ENCODE measurements at places on chromosomes 7 and 10.

DNA sequence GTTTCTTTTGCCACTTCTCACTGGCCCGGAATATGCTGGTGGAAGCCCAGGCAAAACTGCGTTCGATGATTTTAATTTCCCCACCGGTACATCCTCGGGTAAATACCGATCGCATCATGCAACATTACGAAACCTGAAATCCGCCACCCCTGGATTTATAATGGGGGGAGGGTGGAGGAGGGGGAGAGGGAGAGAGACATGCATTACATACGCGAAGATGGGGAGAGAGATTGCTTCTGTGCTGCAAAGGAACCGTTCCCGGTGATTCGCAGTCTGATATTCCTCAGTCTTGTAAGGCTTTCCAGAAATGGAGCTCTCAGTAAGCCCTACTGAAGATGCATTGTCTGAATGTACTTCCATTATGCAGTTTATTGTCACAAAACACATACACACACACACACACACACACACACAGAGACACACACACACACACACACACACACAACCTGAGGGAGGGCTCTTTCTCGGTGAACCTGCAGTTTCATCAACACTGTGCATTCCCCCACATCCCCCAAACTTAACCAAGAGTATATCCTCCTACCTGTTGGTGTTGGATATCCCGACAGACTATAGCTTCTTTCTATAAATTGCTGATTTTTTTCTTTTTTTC is 741 bp downstream of the GPR85 start:
- no peak for DNase-seq

DNA sequence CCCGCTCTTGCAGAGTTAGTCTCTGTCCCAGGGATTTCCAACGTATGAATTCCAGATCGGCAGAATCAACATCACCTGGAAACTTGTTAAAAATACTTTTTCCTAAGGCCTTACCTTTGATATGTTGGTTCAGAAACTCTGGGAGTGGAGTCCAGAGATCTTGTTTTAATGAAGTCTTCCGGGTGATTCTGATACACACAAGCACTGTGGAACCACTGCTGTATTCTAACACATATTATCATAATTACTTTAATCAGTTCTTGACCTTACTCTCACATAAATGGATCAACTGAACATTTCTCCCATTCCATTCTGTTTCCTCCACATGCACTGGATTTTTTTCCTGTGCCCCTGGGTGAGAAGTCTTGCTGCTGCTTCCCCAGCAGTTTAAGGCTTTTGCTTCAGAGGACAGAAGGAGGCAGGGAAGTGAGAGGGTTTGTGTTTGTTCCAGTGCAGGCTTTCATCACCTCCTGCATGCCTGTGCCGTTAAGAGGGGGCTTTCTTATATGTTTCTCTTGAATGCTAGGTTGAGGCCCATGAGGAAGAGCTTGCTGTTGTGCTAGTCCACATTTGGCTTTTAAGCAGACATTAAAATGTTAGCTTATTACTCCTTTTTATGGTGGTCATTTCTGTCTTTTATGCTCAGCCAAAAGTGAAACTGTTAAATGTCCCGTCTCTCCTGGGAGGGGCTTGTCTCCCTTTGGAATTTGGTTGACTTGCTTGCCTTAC is 32.4 kb downstream of the CCSER2 start:
- DNase-seq = no peak

GRCh38 chr7:19754521-19755116 is 18.8 kb downstream of the TMEM196 start:
- DNase-seq = no peak

DNA sequence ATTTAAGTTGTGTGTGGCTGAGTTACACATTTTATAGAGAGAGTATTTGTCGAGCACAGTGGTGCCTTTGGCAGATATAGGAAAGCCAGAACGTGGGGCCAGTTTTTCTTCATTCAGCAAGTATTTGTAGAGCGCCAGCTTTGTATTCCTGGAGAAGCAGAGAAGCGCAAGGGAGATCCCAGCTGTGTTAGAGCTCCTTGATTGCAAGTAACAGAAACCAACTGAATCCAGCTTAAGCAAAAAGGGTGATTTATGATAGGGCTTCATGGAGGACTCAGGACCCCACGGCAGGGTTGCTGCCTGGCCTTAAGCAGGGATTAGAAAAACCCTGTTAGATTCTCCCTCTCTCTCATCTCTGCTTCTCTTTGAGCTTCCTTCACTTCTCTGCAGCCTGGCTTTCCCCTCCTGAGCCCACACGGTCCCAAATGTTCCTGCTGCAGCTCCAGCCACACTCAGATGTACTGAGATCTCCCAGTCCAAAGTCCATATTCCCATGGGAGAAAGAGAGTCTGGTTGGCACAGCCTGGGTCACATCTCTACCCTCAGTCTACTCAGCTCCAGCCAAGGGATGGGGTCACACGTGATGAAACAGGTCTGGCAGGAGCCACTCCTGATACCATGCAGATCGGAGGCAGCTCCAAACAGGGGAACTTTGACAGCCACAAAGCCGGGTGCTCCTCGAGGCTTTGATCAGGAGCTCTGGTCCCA is 16.7 kb downstream of the UBTD1 start:
- no peak for DNase-seq

GRCh38 chr10:15169555-15170401 is 1.3 kb upstream of the NMT2 start:
- DNase-seq = peak; percentile 44

- DNase-seq = no peak
These were observed 43.1 kb upstream of the KDM7A start for GRCh38 chr7:140219672-140220524.

DNA sequence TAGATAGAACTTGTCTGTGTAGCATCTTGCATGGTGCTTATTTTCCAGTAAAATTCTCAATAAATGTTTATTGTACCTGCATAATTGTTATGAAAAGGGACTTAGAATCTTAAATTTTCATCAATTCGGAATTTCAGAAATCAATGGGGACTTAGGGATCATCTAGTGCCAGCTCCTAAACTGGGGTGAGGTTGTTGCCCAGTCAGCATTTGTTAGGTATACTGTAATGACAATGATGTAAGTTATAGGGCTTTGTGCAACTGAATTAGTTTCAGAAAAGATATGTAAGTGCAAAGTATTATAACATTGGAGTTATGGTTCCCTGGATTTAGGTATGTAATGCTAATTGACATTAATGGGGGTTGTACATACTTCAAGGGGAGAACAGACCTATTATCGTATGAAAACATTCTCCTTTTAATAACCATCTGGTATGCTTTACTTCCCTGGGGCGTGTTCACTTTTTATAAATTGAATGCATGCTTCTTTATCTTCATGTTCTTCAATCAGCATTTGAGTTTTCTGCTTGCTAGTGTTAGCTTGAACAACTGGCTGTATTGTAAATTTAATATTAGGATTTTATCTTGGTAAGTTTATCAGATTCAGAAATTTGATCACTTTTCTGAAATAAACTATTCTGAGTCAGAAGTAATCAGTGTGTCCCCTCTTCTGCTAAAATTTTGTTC is 270.3 kb downstream of the BBS9 start:
- no peak for DNase-seq

DNA sequence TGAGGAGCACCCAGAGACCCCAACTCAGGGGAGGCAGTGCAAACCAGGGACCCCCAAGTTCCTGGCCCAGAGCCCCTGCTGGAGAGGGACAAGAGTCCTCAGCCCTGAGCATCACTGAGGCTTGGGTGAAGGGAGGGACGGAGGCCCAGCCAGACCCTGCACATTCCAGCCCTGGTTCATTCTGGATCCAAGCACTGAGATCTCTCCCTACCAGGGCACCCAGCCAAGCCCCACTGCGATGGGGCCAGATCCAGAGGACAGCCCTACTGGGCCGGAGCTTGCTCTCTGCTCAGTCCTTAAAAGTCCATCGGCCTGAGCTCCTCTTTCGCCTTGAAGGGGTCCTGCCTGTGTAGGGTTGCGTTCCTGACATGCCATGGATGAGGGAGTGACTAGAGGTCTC is 40.5 kb upstream of the RABGEF1 start:
- no peak for DNase-seq

GRCh38 chr10:121791761-121792160 is 136.1 kb downstream of the ATE1 start:
- no peak for DNase-seq

DNA sequence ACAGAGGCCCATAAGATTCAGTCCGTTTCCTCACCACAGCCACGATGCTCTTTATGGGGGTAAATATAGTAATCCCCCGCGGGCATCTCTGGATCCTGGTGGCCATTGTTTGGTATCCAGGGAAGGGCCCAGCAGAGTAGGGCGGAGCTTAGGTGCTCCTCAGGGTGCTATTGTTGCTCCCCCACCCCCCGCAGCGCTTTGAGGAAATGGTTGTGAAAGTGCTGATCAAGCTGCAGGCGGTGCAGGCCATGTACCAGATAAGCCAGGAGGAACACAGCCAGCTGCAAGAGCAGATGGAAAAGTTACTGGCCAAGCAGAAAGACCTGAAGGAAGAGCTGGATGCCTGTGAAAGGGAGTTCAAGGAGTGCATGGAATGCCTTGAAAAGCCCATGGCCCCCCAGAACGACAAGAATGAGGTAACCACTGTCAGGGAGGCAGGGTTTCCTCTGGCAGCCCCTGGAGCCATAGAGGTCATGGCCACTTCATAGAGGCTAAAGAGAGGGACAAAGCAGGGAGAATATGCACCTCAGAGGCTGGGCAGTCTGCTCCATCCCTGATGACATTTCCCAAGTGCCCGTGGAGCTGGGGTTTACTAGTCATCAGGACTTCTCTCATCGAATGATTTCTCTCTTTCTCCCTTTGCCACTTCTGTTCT is 17.6 kb upstream of the FLNC start:
- DNase-seq = no peak

- DNase-seq = no peak
These were observed 332.3 kb upstream of the PRKCQ start for GRCh38 chr10:6912424-6912823.

- DNase-seq = no peak
These were observed 34.8 kb upstream of the SFMBT2 start for GRCh38 chr10:7445474-7446185.

- no peak for DNase-seq
These were observed 82.8 kb downstream of the MKI67 start for GRCh38 chr10:128043259-128044045.

GRCh38 chr10:63698787-63699150 is 177.6 kb downstream of the REEP3 start:
- no peak for DNase-seq

DNA sequence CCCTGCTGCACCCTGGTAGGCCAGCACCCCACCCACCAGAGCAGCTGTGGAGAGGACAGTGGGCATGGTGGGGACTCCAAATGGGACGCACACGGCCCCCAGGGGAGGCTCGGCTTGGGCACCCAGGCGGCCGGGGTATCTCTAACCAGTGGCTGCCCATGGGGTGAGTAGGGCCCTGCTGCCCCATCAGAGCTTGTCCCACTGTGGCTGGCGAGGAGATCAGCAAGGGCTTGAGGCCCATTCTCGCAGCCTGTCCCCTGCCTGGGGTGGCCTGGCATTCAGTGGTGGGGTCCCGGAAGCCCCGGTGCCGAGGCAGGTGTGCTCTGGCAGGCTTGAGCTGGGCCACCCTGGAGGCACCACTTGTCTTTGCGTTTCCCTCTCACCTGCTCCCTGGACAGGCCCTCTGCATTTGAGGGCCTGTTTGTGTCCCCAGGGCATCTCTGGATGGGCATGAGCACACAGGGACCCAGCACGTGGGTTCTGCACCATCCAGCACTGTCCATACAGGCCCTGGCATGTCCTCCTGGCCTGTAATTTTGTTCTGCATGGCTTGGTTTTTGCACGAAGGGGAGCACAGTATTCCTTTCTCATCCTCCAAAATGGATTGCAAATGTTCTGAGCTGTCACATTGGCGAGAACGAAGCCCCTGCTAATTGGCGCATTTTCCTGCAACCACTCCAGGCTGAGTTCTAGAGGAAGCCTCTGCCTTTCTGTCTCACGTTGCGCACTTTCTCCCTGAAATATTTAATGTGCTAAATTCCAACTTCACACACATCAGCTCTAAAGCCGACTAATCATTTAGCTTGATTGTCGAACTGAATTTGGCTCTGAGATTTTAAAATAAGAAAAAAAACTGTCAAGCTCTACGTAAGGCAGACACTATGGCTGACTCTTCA is 27.2 kb downstream of the PWWP2B start:
- no peak for DNase-seq
